ENCODE measurements at places on chromosomes 11 and 22. TPM values are rescaled to one million over a fixed set of nuclear protein-coding genes. Genes with fewer than 3 reads are reported as not detected.

DNA sequence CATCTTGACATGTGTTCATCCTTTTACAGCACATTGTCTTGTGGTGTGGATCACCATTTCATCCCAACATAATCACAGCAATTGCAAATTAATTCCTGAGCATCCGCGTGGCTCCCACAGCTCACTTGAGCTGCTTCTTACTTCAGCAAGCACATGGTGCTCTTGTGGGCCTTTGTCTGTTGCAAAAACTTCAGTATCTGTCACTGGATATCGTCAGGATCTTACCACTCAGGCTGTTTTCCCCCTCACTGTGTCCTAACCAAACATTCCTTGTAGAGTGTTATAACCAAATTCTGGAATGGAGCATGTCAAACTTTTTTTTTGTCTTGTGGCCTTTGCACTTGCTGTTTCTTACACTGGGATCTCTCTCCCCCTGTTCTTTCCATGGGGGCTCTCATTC lies 683.1 kb upstream of the ARHGAP42 start:
- DNase-seq = no peak

The TMEM132A gene
- 16.3 TPM for total RNA-seq

The MTCH2 gene
- 24.3 TPM for total RNA-seq

The GDPD4 gene
- not detected for total RNA-seq

- DNase-seq = no peak
Observed at GRCh38 chr22:39664485-39665200, 94.1 kb downstream of the CACNA1I start.

The PGR gene
- not detected for total RNA-seq

The TRIM51 gene
- not detected for total RNA-seq

The ZNF70 gene
- total RNA-seq = 3.9 TPM

GRCh38 chr11:84234462-84235202 lies 948.5 kb upstream of the CCDC90B start:
- DNase-seq = no peak

DNA sequence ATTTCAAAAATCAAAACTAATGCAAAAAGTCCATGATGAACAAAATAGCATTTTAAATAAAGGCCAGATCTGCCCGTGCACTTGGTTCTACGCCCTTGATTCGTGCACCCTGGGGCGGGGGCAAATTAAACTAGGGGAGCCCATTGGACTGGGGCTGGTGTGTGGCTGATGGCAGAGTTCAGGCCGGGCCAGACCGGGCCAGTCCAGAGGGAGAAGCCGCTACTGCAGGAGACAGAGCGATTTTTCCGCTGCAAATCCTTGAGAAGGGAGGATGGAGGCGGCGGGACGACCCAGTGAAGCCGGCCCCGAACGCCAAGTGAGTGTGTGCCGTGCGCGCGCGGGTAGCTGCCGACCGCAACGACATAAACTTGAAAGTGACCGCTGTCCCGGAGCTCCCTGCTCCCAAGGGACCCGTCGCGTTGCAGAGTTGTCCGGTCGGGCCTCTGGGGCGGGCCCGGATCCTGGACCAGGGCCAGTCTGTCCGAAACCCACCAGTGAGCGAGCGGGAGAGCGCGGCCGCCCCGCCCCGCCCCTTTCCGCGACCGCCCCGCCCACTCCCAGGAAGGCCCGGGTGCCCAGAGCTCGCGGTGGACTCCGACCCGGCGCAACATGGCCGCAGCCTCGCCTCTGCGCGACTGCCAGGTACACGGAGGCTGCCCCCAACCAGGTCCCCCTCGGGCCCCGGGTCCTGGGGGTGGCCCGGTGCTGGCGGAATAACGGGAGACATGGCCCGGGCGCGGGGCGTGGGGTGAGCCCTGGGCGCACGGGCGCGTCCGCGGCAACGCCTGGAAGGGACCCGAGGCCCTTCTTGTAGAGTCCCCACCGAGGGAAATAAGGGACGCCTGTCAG lies at the start of gene TTC38:
TTC38 (plus strand) TSS at position 578 of the 849 bp plus-strand sequence; CDS start at position 610, 32 bp downstream.
- peak; percentile 87 for DNase-seq

The OR8D4 gene
- total RNA-seq = not detected

DNA sequence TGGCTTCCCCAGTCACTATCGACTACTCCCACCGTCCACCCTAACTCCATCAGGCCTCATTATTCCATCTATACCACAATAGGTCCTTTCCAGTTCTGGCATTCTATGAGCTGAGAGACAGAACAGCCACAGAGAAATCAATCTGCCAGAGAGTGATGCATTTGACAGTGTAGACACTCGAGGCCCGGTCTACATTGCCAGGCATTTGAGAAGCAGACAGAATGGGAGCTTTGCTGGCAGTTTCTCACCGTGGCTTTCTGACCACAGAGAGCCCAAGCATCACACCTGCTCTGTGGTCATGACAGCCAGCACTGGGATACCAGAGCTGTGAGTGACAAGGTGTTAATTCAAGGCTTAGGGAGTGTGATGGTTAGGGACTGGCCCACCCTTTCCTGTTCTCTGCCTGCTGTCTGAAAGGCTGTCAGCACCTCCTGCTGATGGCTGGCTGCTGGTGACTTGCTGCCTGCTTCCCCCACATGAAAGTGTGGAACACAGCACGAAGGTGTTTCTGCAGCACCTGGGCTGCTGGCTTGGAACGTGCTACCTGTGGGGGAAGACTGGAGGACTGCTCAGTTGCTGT lies 137.8 kb downstream of the KIRREL3 start:
- no peak for DNase-seq

DNA sequence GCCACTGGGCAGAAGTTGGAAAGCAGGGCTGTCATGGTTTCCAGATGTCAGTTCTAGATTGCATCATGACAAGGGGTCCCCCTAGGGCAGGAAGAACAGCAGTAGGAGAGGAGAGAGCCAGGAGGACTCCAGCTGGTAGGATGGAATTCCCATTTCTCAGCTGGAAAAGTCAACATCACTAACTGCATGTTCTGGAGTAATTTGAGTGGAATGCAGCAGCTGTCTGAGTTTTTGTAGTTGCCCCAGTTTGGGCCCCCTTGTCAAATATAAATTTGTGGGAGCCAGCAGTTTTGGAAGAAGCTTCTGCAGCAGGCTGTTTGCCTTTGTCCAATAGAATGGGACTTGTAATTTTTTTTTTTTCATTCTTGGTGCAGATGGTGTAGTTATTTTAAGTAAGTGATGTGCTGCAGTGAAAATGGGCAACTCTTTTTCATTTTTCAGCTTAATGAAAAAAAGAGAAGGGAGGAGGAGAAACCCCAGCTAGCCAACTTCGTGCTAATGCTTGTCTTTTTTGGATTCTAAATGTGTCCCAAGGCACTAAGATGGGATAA lies 86.9 kb downstream of the LDLRAD3 start:
- no peak for DNase-seq

DNA sequence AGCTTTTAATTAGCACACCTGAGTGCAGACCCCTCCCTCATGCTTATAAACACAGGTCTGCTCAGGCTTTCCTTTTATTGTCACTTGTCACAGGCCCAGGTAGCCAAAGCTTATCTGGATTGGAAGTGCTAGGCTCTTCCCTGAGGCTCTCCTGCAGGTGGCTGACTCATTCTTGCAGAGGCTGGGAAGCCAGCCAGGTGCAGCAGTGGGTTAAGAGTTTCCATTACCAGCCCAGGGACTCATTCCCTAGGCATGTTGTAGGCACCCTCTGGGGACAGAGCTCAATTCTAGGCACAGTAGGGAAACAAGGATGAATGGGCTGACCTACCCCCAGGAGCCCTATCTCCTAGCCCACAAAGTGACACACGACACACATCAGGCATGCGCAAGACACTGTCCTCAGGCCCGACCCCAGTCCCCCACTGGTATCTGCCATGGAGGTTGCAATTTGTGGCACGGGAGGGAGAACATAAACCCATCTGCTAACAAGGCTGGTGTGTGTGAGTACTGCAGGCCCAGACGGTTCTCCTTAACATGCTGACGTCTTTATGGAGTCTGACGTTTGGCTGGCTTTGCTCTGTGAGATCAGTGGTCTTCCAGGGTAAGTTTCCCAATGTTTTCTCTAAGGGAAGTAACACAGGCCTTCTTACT lies 94.2 kb downstream of the ABTB2 start:
- DNase-seq = peak; percentile 79

GRCh38 chr11:76825726-76826396 lies 34.9 kb upstream of the ACER3 start:
- no peak for DNase-seq

DNA sequence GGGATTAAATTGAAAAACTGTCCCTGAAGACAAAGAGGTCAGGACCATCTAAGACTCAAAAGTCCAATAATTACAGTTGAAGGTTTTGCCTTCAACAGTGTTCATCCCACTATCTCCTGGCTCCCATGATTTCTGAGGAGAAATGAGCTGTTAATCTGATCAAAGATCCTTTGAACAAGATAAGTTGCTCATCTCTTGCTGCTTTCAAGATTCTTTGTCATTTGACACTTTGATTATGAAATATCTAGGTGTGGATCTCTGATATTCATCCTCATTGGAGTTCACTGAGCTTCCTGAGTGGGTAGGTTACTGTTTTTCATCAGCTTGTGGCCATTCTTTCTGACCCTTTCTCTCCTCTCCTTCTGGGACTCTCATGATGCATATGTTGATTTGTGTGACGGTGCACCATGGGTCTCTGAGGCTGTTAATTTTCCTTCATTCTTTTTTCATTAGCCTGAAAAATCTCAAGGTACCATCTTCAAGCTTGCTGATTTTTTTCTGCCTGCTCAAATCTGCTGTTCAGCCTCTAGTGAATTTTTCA lies 20.9 kb downstream of the PC start:
- DNase-seq = no peak

The INPP5J gene
- total RNA-seq = not detected

DNA sequence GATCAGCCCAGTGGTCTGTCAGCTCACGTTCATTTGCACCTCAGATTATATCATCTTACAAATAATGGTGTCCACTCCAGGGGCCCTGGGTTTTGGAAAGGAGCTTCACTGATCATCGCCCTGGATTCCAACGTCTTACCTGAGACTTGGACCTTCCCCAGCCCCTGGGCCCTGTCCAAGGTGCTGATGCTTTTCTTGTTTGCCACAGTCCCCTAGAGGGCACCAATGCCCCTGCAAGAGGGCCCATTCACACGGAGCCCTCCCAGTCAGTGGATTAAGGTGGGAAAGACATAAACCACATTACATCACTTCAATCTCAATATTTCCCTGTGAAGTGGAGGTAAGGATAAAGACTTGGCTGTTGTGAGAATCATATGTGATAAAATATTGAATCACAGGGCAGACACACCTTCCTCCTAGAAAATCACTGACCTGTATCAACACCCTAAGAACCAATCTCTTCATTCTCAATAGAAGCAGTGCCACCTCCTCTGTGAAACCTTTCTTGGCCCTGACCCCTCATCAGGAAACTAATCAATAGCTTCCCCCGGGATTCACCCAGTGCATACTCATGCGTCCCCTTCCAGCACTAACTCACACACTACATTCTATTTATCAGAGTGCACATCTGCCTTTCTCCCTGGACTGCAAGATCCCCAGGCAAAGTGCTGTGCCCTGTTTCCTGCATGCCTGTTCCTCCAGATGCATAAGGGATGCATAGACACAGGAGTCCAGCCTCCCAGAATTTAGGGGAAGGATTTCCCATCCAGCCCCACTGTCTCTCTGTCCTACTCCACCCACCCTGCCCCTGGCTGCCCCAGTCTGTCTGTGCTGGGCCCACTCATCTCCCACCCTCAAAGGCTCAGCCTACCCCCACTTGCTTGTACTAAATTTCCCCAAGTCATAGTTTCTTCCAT lies 167.0 kb downstream of the BUD13 start:
- peak; percentile 24 for DNase-seq

- DNase-seq = no peak
Observed at GRCh38 chr11:77438487-77438886, 35.4 kb downstream of the PAK1 start.

The CNTN5 gene
- 0.96 TPM for total RNA-seq

- no peak for DNase-seq
Observed at GRCh38 chr11:60810569-60810968, 25.4 kb downstream of the MS4A10 start.

DNA sequence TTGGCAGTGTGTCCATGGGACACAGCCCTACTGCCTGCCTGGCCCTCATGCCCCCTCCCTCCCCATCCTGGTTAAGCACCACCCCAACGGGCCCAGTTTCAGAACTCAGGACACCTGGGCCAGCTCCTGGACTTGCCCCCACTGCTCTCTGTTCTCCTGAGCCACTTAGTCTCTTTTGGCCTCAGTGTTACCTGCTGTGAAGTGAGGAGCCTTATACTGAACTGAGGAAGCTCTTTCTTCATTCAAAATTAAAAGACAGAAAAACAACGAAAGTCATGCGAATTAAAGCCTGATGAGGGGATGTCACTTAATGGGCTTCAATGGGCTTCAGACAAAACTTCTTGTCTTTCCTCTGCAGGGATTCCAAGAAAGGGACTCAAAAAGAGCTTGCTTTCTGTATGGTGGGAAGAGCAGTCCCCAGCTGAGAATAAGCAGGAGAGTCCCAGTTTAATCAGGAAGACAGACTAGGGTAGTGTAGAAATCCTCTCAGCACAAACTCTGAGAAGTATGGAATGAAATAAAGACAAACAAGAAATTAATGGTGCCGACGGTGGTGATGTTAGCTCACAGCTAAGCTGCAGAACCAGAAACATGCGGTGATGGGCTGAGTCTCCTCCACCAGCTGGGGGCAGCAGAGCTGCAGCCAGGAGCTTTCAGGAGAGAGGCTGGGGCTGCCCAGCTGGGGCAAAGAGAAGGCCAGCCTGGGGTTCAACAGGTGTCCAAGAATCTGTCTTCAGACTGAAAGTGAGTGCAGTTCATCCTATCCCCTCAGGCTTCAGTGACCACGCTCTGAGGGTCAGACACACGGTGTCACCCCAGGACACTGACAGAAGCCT lies 101.0 kb downstream of the GGTLC2 start:
- DNase-seq = peak; percentile 20

DNA sequence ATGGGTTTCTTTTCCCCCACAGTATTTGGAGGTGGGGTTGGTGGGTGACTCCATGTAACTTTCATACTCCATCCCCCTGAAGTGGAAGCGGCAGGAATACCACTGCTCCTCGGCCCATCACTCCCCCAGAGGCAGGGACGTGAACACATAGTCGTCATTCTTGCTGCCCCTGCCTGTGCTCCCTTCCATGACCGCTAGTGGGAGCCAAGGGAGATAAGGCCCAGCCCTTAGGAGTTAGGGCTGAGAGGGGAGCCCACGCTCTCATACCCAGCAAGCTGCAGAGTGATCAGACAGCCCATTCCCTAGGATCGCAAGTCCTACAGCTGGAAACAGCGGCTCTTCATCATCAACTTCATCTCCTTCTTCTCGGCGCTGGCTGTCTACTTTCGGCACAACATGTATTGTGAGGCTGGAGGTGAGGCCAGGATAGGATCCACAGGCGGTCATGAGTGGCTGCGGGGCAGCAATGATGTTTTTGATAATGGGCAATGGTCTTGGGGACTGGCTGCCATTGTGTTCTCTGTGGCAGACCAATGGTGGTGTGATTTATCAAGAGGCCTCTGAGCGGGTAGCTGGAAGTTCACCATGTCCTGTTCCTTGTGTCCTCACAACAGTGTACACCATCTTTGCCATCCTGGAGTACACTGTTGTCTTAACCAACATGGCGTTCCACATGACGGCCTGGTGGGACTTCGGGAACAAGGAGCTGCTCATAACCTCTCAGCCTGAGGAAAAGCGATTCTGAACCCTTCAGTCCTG lies 15.9 kb downstream of the RHOG start:
- peak; percentile 39 for DNase-seq

GRCh38 chr11:117554601-117555333 lies 227.1 kb downstream of the CEP164 start:
- no peak for DNase-seq

The KCTD14 gene
- 12.8 TPM for total RNA-seq

GRCh38 chr11:1336836-1337646 lies 27.6 kb upstream of the TOLLIP start:
- no peak for DNase-seq

GRCh38 chr22:41933411-41934177 lies 7.0 kb upstream of the TNFRSF13C start:
- no peak for DNase-seq

All from MG63 (cell line).